ENCODE measurements at places on chromosomes 13 and 19. TPM values are rescaled to one million over a fixed set of nuclear protein-coding genes. Genes with fewer than 3 reads are reported as not detected.

- no peak for DNase-seq
- H3K27me3 ChIP-seq: no peaks in the 10 kb centered on the region
- no peaks in the 10 kb centered on the region for H3K4me1 ChIP-seq
- no peak overlapping the region for H3K4me3 ChIP-seq
These were observed 20.6 kb downstream of the PBX4 start for GRCh38 chr19:19597809-19598306.

The ECSIT gene
- 93.5 TPM for total RNA-seq

The PSG1 gene
- total RNA-seq: not detected

The KIR2DL3 gene
- total RNA-seq: not detected

The ONECUT3 gene
- not detected for total RNA-seq

GRCh38 chr13:70098669-70099068 lies 9.0 kb upstream of the ATXN8OS start:
- H3K4me1 ChIP-seq: no peaks in the 10 kb centered on the region
- no peaks in the 10 kb centered on the region for H3K27me3 ChIP-seq
- no peaks in the 10 kb centered on the region for H3K36me3 ChIP-seq
- no peak overlapping the region for H3K27ac ChIP-seq
- no peak overlapping the region for H3K4me3 ChIP-seq
- DNase-seq: no peak

Measured in sigmoid colon (tissue), 7 donors.